ENCODE measurements at places on chromosomes 7 and 10. TPM values are rescaled to one million over a fixed set of nuclear protein-coding genes. Genes with fewer than 3 reads are reported as not detected.

WNT8B gene
- total RNA-seq: 0.24 TPM

GRCh38 chr7:124597509-124597908 is 168.1 kb downstream of the GPR37 start:
- H3K36me3 ChIP-seq: no peaks in the 10 kb centered on the region
- no peaks in the 10 kb centered on the region for H3K27me3 ChIP-seq
- no peak overlapping the region for H3K27ac ChIP-seq
- no peaks in the 10 kb centered on the region for H3K4me1 ChIP-seq
- no peak for DNase-seq

- no peaks in the 10 kb centered on the region for H3K4me1 ChIP-seq
- H3K27me3 ChIP-seq: no peaks in the 10 kb centered on the region
- DNase-seq: no peak
- H3K4me3 ChIP-seq: no peak overlapping the region
Measured at GRCh38 chr10:36802490-36803153, 322.8 kb upstream of the ANKRD30A start.

DNA sequence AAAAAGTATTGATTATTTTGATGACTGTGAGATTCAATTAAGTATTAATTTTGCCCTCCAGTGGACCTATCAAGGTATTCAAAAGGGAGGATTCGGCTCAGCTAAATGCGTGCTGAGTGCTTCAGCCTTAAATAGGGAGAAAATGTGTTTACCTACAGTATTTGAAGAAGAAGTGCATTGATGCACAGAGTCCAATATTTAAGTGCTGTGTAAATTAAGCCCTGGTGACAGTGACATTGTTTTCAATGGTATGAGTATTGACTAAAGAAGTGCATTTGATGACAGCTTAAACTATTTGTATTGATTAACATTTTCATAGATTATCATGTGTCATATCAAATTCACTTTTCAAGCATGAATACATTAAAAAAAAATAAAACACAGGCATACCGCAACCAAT is 106.6 kb downstream of the POU6F2 start:
- no peaks in the 10 kb centered on the region for H3K4me1 ChIP-seq
- H3K4me3 ChIP-seq: no peak overlapping the region
- no peaks in the 10 kb centered on the region for H3K36me3 ChIP-seq
- no peak for DNase-seq
- no peak overlapping the region for H3K27ac ChIP-seq

DNA sequence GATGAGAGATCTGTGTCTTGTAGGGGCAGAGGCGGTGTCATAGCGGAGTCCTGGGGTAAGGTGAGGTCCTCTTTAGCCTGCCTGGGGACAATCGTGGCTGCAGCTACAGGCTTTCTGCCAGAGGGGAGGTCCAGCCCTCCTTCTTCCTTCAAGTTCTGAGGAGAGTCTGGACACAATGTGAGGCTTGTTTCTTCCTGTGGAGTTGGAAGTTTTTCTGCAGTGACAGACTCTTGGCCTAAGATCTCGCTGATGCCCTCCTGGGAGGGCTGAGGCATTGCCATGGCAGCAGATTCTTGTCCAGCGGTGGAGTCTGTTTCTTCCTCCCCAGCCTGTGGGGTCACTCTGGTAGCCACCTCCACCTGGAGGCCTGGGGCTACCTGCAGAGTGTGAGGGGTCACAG is 4.4 kb downstream of the NACAD start:
- no peaks in the 10 kb centered on the region for H3K4me1 ChIP-seq
- H3K36me3 ChIP-seq: no peaks in the 10 kb centered on the region
- no peak overlapping the region for H3K4me3 ChIP-seq
- peaks cover 14% of the 10 kb centered on the region for H3K27me3 ChIP-seq

Data from activated T-helper 1 cell treated with anti-CD3 and anti-CD28 coated beads, Interleukin-12 subunit alpha, Interleukin-12 subunit beta, Interleukin-2, Interleukin-4 antibody, amounts not matched to agents 30 ng/mL and 10 ng/mL and 1 ng/mL, durations not matched to agents 14 hours and 24 hours and 36 hours (primary cell).